ENCODE measurements at places on chromosomes 7 and 10.
A peak's percentile ranks its signal among the peaks of the same experiment; 100 is the strongest.

GRCh38 chr7:93851536-93851935, 39.0 kb downstream of the TFPI2 start:
- no peak for DNase-seq
- no peak overlapping the region for H3K27ac ChIP-seq
- no peaks in the 10 kb centered on the region for H3K36me3 ChIP-seq
- H3K4me1 ChIP-seq = no peaks in the 10 kb centered on the region

GRCh38 chr7:22671177-22671879, 55.7 kb upstream of the IL6 start:
- peaks cover 2% of the 10 kb centered on the region for H3K36me3 ChIP-seq
- DNase-seq = no peak
- no peak overlapping the region for H3K27ac ChIP-seq
- peaks cover 17% of the 10 kb centered on the region for H3K27me3 ChIP-seq

DNA sequence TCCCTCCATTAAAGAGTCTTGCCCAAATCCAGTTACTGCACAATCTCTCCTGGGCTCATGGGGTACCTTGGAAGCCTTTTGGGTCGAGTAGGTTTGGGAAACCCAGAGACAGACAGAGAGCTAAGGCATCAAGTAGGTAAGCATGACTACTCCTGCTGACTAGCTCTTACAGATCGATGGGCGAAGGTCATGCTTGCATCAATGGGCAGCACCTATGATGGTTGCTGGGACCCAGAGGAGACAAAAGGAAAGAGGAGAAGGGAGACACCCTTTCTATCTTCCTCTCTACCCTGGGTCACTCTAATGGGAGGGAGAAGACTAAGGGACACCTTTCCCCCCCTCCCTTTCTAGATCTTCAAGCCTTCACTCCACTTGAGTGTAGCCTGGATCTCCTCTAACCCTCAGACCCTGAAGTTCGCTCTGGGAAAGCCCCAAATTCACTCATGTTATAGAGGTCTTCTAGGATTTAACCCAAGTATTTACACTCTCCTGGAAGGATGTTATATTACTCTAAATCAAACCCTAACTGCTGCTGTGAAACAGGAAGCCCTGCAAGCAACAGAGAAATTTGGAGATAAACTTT, 31.6 kb upstream of the ZNF746 start:
- no peak overlapping the region for H3K4me3 ChIP-seq
- no peaks in the 10 kb centered on the region for H3K36me3 ChIP-seq
- DNase-seq = no peak
- H3K27me3 ChIP-seq = peaks cover 6% of the 10 kb centered on the region

DNA sequence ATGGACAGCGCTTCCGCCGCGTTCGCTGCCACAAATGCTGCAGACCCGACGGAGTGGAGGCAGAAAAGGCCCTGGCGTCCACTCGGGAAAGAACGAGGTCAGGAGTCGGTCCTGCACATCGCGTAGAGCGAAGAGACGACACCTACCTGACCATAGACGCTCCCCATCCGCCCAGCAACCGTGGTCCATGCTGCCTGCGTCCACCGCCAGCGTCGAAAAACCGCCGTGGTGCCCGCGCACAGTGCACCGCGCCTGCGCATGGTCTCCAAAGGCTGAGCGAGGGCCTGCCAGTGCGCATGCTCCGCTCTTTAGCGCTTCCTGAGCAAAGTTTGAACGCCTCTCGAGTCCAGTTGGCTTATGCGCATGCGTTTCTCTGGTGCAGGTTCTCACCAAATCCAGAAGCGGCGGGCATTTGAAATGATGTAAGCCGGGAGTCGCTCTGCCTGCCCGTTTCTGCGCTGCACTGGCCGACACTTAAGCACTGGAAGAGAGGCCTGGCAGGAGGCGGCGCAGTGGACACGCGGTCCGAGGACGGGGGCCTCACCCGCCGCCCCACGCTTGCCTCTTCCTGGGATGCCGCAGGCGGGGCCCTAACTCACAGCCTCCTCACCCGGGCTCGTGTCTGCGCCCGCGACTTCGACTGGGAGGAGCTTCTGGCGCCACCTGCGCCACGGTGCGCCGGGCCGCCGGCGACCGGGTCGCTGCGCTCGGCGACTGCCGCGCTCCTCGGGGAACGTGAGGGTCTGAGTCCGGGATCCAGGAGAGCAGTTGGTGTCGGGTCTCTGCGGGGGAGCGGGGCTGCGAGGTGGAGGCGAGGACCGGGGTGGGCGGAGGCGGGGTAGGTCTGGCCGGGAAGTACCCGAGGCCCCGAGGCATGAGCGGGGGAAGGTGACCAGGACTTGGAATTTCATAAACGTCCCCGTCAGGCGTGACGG, at the start of gene FAM24B:
TSS of gene FAM24B (minus strand) at position 243 of the 935 bp plus-strand sequence. CDS start 29,066 bp downstream, outside the sequence.
- H3K4me3 ChIP-seq = peak within 1 kb of the TSS; percentile 96
- peak within 1 kb of the TSS; percentile 94 for H3K27ac ChIP-seq
- no peaks in the 10 kb centered on the region for H3K27me3 ChIP-seq
- H3K4me1 ChIP-seq = peaks cover 45% of the 10 kb centered on the region
- peak; percentile 89 for DNase-seq

DNA sequence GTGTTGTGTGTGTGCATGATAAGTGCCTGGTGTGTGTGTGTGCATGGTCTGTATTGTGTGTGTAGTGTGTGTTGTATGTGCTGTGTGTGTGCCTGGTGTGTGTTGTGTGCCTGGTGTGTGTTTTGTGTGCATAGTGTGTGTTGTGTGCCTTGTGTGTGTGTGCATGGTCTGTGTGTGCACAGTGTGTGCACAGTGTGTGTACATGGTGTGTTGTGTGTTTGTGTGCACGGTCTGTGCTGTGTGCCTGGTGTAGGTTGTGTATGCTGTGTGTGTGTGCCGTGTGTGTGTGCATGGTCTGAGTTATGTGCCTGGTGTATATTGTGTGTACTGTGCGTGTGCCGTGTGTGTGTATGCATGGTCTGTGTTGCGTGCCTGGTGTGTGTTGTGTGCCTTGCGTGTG, 403.0 kb upstream of the RNF32 start:
- peaks cover 1% of the 10 kb centered on the region for H3K4me1 ChIP-seq
- H3K4me3 ChIP-seq = no peak overlapping the region
- H3K36me3 ChIP-seq = no peaks in the 10 kb centered on the region
- no peak overlapping the region for H3K27ac ChIP-seq
- DNase-seq = no peak

DNA sequence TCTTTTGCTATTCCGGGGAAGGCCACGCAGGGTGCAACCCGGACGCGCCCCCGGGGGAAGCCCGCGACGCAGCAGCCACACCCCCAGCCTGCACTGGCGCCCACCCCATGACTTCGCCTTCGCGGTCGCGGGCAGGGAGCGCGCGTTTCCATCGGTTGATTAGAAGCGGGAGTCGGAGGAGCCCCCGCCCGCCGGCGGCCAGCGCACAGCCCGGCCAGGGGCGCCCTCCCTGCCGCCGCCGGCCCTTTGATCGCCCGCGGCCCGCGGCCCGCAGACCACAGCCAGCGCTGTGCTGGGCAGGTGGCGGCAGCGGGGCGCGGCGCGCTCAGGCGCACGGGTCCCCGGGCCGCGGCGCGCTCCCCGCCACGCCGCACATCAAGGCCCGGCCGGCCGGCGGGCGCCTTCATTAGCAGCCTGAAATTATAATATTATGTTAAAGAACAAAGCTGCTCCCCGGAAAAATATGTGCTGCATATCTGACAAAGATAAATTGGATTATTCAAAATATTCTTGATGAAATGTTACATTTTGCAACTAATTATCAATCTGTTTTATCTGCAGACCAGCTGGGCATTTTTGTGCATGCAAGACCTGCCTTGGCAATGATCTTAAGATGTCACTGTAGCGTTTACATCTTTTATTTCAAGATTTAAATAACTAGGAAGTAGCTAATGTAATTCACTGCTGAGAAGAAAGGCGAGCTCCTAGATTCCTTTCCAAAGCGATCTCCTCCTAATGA, 160.7 kb upstream of the MKI67 start:
- H3K36me3 ChIP-seq = peaks cover under 1% of the 10 kb centered on the region
- no peaks in the 10 kb centered on the region for H3K4me1 ChIP-seq
- no peak overlapping the region for H3K27ac ChIP-seq
- peaks cover 47% of the 10 kb centered on the region for H3K27me3 ChIP-seq
- no peak for DNase-seq

- no peak for DNase-seq
- H3K36me3 ChIP-seq = peaks cover 3% of the 10 kb centered on the region
- no peak overlapping the region for H3K4me3 ChIP-seq
- no peaks in the 10 kb centered on the region for H3K4me1 ChIP-seq
These were observed 120.8 kb downstream of the INHBA start for GRCh38 chr7:41582116-41582515.

GRCh38 chr7:69764147-69764546, 165.9 kb downstream of the AUTS2 start:
- H3K36me3 ChIP-seq = no peaks in the 10 kb centered on the region
- H3K4me1 ChIP-seq = peaks cover 14% of the 10 kb centered on the region
- H3K4me3 ChIP-seq = no peak overlapping the region
- DNase-seq = no peak

- H3K27ac ChIP-seq = no peak overlapping the region
- H3K36me3 ChIP-seq = peaks cover 7% of the 10 kb centered on the region
- H3K4me1 ChIP-seq = peaks cover 2% of the 10 kb centered on the region
- DNase-seq = no peak
- no peak overlapping the region for H3K4me3 ChIP-seq
These were observed 160.6 kb downstream of the ADARB2 start for GRCh38 chr10:1576467-1577372.

- peaks cover 42% of the 10 kb centered on the region for H3K27me3 ChIP-seq
- no peak overlapping the region for H3K4me3 ChIP-seq
- H3K36me3 ChIP-seq = no peaks in the 10 kb centered on the region
- H3K4me1 ChIP-seq = no peaks in the 10 kb centered on the region
- no peak overlapping the region for H3K27ac ChIP-seq
These were observed 112.6 kb upstream of the TBX20 start for GRCh38 chr7:35366167-35367155.

DNA sequence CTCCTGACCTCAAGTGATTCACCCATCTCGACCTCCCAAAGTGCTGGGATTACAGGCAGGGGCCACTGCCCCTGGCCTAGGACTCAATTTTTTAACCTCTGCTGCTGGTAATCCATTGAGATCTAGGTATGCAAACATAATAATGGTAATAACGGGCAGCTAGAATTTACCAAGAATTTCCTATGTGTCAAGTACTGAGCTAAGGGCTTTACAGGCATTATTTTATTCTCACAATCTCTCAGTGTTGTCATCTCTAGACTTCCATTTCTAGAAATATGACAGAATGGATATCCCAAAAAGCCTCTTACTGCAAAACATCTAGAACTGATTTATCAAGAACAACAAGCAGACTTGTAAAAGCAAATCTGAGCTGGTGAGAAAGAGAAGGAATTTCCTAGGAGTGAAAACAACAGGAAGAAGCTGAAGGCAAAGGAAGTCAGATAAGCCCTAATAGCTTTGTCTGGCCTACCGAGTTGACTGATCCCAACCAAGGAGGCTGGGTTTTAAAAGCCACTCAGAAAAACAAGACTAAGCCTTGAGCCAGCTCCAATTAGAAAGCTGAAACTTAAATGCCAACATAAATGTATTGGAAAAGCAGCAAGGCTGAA, 70.6 kb downstream of the CCDC71L start:
- H3K27ac ChIP-seq = no peak overlapping the region
- no peaks in the 10 kb centered on the region for H3K4me1 ChIP-seq
- H3K4me3 ChIP-seq = no peak overlapping the region
- DNase-seq = no peak
- H3K36me3 ChIP-seq = no peaks in the 10 kb centered on the region

DNA sequence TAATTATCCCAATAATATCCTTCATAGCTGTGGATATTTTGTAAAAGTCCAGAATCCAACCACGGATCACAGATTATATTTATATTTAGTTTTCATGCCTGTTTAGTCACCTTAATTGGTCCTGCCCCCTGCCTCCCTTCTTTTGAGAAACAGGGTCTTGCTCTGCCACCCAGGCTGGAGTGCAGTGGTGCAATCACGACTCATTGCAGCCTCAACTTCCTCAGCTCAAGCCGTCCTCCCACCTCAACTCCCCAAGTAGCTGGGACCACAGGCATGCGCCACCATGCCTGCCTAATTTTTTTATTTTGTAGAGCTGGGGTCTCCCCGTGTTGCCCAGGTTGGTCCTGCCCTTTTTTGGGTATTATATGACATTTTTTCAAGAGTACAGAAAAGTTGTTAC, 129.4 kb downstream of the KAT6B start:
- no peak for DNase-seq
- H3K36me3 ChIP-seq = no peaks in the 10 kb centered on the region
- H3K27ac ChIP-seq = no peak overlapping the region
- no peaks in the 10 kb centered on the region for H3K27me3 ChIP-seq
- H3K4me1 ChIP-seq = peaks cover 24% of the 10 kb centered on the region

GRCh38 chr7:94052398-94053180, 48.4 kb upstream of the BET1 start:
- no peaks in the 10 kb centered on the region for H3K4me1 ChIP-seq
- DNase-seq = no peak
- H3K27ac ChIP-seq = no peak overlapping the region
- no peak overlapping the region for H3K4me3 ChIP-seq

- no peak overlapping the region for H3K4me3 ChIP-seq
- no peak overlapping the region for H3K27ac ChIP-seq
- peaks cover 21% of the 10 kb centered on the region for H3K27me3 ChIP-seq
- peaks cover 5% of the 10 kb centered on the region for H3K4me1 ChIP-seq
- DNase-seq = no peak
- H3K36me3 ChIP-seq = peaks cover 3% of the 10 kb centered on the region
These were observed 23.9 kb downstream of the ATP6V1F start for GRCh38 chr7:128886391-128887168.

DNA sequence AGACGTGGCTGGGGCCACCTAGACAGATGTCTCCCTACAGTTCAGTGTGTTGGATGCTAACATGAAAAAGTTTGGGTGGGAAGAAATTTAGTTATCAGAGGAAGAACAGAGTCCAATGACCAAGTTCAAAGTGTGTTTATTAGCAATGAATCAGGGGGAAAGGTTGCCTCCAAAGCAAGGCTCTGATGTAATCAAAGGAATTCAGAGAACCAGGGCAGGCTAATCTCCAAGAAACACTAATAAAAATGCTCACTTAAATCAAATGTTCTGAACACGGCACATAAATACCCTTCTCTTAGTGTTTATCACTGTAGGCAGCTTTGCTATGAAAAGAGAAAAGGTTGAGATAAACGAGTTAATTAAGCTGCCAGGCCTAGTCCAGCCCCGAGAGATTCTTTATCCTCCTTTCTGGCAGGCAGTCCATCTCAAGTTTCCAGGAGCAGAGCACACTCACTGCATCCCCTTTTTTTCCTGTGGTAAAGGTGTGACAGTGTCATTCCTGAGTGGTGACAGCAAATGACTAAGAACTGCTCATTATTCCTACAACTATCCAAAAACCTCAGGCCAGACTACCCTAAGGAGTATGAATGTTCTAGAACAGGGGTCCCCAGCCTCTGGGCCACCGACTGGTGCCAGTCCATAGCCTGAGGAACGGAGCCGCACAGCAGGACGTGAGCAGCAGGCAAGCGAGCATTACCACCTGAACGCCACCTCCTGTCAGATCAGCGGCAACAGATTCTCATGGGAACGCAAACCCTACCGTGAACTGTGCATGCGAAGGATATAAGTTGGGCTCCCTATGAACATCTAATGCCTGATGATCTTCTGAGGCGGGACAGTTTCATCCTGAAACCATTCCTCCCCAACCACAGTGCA, 66.9 kb upstream of the FHIP2A start:
- H3K4me1 ChIP-seq = no peaks in the 10 kb centered on the region
- no peak overlapping the region for H3K4me3 ChIP-seq
- DNase-seq = no peak
- H3K27me3 ChIP-seq = no peaks in the 10 kb centered on the region
- no peak overlapping the region for H3K27ac ChIP-seq

GRCh38 chr10:131591936-131592335, 280.4 kb upstream of the TCERG1L start:
- DNase-seq = no peak
- H3K4me3 ChIP-seq = no peak overlapping the region
- no peaks in the 10 kb centered on the region for H3K27me3 ChIP-seq
